Posterior cingulate gyrus (tissue), 11 donors: ENCODE measurements at places on chromosomes 4 and X.

- DNase-seq = no peak
These were observed 222.8 kb downstream of the FRMPD4 start for GRCh38 chrX:12360986-12361598.

- no peak for DNase-seq
These were observed 36.6 kb downstream of the ANAPC10 start for GRCh38 chr4:145061318-145061920.

DNA sequence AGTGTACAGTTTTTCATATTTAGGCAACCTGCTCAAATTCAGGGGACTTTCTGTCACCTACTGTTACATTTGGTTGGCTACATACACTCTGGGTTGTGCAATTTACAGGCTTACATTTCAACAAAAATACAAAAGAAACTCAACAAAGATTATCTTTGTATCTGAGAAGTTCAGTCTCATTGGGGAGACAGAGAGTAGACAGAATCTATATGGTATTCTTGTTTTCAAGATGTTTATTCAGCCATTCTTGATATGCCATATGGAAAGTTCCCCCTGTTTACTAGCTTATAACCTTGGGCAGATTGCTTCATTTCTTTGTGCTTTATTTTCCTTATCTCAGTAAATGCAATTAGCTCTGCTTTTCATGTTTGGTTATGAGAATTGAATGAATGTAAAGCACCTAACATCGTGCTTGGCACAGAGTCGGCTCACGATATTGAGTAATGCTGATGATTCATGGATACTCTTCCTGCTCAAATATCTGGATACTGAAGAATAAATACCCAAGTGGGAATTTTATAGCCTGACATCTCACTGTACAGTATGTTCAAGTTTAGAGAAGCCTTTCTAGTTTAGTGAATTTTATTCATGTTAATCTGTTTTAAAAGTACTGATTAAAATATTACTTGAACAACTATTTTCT is 96.5 kb upstream of the PACRGL start:
- no peak for DNase-seq

DNA sequence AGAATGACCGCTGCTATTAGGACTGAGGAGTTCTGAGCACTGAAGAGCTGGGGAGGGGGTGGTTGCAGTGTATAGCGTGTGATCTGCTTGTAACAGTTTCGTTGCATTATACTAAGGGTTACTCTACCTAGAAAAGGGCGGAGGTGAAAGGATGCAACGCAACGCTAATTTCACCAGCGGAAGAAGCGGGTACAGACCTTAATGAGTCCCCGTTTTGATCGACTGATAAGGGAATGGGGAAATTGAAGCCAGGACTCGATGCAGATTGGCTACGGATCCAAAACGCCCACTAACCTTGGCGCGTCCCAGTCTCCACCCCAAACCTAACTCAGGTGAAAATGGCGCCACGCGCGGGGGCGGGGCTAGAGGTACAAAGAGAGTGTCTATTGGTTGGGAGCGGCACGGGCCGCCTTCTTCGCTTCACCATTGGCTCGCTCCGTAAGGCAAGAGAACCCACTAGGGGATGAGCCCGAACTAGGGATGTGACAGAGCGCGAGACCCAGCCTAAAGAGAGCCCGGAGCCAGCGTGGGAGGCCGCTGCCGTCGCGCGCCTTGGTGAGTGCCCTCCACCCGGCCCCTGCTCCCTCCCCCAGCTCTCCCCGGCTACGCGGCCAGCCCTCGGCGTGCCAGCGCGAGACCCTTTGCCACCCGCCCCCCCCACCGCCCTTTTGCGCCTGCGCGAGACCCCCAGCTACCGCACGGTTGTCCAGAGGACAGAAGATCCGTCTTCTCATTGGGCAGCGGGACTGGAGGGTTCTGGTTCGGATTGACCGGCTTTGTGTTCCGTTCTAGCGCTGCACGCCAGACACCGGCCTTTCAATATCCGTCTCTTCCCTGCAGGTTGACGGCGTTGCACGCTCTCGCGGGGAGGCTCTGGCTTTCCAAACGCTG is at the start of gene EBP:
EBP (plus strand) TSS at position 456 of the 891 bp plus-strand sequence. CDS start 1,964 bp downstream, outside the sequence.
- peak; percentile 97 for DNase-seq

DNA sequence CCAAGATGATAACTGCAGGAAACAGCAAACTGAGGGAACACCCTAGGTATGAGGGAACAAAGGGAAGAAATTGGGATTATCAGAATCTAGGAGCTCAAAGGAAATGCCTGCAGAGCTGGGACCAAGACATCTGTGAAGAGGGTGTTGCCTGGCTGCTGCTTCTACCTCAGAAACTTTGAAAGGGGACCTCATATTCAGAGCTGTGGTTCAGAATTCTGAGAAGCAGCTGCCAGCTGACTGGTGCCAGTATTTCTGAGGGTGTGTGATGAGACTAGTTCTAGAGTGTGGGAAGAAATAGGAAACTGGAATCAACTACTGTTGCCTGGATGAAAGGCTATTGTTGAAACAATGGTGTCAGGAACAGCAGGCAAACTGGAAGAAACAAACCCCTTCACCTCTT is 8.5 kb downstream of the FAAH2 start:
- DNase-seq = no peak

- no peak for DNase-seq
These were observed 39.6 kb downstream of the ZCCHC13 start for GRCh38 chrX:74343343-74344279.

DNA sequence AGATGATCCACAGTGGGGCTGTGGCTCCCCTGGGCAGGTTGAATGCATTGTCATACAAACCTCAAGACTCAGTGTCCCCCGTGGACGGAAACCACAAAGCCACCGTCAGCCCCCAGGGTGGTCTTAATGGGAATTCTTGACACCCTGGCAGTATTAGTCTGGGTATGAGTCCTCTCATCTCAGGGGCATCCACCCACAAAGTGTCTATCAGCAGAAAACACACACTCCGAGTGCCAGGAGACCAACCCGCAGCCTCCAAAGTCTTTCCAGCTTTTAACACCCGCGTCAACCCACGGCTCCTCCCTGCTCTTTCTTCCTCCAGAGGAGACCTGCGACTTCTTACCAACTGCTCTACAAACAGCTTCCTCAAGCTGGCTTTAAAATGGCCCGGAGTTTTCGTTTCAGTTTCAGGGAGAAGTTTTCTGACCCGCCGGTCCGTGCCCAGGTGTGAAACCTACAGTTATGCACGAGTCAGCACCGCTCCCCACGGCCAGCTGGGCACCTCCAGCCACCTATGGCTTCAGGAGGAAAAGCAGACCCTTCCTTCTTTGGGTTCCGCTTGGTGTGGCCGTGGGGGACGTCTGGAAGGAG is 14.4 kb upstream of the ASMTL start:
- DNase-seq = no peak

GRCh38 chrX:2710041-2710840 is 19.1 kb downstream of the CD99 start:
- DNase-seq = no peak

- DNase-seq = no peak
These were observed 72.4 kb downstream of the CPZ start for GRCh38 chr4:8664976-8665375.

GRCh38 chrX:80022363-80023031 is 7.9 kb downstream of the TBX22 start:
- no peak for DNase-seq

- DNase-seq = no peak
These were observed 17.4 kb upstream of the FAM47E start for GRCh38 chr4:76233967-76234678.

DNA sequence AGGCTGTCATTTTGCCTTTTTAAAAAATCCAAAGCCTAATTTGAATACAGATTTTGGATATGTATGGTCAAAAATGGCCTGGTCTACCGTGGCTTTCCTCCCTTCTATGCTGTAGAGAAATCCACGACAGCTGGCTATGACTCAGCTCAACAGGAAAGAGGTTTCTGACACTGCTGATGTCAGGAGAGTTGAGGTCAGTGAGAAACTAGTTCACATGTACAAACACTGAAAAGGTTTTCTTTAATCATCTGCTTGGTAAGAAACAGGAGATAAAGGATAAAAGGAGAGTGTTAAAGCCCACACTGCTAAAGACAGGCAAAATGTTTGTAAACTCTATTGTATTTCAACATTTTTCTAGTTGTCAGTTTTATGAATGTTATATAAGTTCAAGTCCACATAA is 113.9 kb downstream of the NYX start:
- no peak for DNase-seq

DNA sequence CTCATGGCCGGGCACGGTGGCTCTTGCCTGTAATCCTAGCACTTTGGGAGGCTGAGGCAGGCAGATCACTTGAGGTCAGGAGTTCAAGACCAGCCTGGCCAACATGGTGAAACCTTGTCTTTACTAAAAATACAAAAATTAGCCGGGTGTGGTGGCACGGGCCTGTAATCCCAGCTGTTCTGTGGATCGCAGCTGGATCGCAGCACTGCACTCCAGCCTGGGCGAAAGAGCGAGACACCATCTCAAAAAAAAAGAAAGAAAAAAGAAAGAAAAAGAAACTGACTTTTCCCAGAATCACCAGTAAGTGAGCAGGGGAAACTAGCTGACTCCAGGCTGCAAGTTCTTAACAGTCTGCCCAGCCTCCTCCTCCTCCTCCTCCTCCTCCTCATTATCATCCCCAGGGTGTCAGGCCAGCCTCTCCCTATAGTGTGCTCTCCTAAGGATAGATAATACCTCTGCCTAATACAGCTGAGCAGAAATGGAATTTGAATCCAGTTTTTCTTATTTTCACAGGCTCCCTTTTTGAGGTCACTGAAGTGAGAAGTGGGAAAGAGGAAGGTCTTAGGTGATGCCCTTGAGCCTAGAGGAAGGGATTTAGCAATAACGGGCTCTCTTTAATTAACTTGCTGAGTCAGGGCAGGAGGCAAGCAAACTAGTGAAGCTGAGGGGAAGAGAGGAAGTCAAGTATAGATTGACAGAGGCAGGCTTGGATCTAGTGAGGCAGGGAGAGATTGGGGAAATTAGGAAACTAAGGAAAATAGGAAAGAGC is 11.8 kb upstream of the ELF2 start:
- DNase-seq = no peak

- DNase-seq = no peak
These were observed 372.6 kb upstream of the TECRL start for GRCh38 chr4:64781737-64782326.

GRCh38 chr4:152247271-152247975 is 288.5 kb downstream of the FBXW7 start:
- no peak for DNase-seq

- no peak for DNase-seq
These were observed 222.4 kb downstream of the APBB2 start for GRCh38 chr4:40991908-40992307.

GRCh38 chrX:70030301-70030767 is 19.4 kb downstream of the AWAT2 start:
- peak; percentile 22 for DNase-seq

- DNase-seq = no peak
These were observed 87.7 kb upstream of the MAP3K15 start for GRCh38 chrX:19602866-19603622.

- DNase-seq = no peak
These were observed 2.5 kb upstream of the PPM1K start for GRCh38 chr4:88286897-88287296.

DNA sequence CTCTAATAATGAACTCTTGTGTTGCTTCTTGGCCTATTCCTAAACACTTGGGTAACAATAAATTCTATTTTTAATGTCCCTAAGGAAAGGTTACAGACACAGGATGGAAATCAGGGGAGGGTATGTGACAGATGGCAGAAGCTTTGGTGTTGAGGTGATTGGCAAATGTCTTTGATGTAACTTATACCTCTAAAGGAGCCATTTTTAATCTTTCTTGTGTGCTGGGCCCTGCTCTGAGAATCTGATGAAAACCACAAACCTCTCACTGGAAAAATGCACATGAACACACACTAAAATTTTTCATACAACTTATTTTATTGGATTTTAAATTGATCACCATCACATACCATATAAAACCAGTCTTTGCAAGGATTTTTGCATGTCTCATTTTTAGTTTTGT is 17.7 kb downstream of the FRYL start:
- no peak for DNase-seq

- peak; percentile 86 for DNase-seq
These were observed 124.2 kb downstream of the NFKB1 start for GRCh38 chr4:102625232-102625930.

DNA sequence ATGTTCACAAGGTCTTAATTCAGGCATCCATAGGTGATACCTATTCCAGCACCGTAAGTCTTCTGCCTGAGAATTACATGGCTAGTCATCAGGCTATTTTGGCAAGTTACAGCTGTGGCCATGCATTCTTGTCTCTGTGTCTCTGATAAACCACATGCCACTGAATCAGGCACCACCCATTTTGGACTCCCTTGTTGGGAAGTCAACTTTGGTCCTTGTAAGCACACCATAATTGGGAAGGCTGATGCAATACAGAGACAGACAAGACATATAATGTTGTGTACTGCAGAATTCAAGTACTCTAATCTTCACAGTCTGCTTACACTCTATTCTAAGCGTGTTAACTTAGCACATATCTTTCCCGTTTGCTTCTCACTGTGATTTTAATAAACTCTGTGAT is 483.7 kb upstream of the FTHL17 start:
- no peak for DNase-seq

DNA sequence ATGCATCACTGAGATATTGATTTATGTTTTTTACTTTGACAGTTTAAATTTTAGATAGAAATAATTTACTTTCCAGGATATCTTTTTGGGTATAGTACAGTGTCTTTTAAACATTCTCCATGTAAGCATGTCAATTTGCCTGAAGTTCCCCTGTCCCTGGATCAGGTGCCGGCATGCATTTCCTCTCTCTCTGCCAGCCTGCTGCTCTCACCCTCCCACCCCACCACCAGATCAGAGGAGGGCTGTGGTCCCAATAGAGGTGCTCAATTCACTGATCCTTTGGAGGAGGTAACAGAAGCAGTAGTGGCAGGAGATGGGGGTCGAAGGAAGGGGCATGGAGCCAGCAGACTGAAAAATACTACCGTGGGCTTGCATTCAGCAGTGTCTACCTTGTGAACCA is 28.3 kb upstream of the DSPP start:
- no peak for DNase-seq

GRCh38 chrX:131845201-131845600 is 177.9 kb upstream of the STK26 start:
- DNase-seq = no peak
